ENCODE measurements at places on chromosomes 1 and 21. TPM values are rescaled to one million over a fixed set of nuclear protein-coding genes. Genes with fewer than 3 reads are reported as not detected.

- DNase-seq: no peak
These were observed 2.5 kb downstream of the FCRL2 start for GRCh38 chr1:157774412-157774811.

DNA sequence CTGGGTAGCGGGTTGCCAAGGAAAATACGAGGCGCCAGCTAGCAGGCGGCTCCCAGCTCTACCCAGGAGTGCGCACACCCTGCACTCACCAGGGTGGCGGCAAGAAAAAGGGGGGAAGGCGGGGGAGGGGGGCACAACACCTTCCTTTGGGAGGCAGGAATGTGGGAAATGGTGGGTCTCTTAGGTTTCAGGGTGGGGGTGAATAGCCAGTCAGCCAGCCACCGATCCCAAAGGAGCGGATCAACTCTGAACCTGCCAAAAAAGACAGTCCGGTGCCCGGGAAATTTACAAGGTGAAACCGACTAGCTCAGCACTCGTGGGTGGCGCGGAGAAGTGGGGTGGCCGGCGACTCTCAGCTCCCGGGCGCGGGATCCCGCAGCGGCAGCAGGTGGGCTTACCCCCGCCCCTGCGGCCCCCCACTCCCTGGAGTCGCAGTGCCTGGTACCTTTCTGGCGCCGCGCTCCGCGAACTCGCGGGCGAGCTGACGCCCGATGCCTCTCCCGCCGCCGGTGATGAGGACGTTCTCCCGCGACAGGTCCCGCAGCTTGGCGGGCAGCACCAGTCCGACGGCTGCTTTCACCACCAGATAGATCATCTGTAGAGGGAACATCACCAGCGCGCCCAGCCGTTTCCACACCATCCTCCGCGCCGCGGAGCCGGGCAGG, 1.2 kb downstream of the DHRS3 start:
- no peak for DNase-seq

DNA sequence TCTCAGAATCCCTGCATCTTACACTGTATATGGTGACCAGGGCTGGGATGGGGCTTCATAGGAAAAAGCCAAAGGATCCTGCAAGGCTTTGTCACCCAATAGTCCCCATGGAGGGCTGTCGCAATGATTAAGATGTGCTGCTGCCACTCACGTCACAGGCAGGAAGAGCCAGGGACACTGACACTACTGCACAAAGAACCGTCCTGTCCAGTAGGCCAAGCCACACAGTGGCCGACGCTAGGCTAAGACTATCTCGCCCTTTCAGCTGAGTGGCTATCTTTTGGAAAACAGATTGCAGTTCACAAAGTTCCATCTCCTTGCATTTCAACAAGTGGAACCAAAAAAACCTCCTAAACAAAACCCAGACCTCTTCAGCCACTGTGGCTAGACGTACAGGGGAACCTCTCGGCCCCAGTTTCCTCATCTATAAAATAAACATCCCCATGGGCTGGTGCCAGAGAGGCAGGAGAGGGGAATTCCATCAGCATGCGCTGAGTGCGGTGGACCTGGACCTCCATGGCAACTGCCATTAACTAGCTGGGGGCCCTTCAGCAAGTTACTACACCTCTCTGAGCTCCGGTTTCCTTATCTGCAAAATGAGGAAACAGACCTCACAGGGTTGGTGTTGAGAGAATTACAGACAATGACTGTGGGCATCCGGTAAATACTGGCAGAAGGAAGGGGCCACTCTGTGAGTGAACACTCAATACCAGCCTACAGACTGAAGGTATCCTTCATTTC, 8.7 kb downstream of the CAPZB start:
- no peak for DNase-seq

DNA sequence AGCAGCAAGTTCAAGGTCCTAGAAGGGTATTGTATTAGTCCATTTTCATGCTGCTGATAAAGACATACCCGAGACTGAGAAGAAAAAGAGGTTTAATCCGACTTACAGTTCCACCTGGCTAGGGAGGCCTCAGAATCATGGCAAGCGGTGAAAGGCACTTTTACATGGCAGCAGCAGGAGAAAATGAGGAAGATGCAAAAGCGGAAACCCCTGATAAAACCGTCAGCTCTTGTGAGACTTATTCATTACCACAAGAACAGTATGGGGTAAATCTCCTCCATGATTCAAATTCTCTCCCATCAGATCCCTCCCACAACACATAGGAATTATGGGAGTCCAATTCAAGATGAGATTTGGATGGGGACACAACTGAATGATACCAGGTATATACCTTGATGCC, 409.5 kb downstream of the NTNG1 start:
- no peak for DNase-seq

GRCh38 chr1:15410223-15410883, 665 bp downstream of the EFHD2 start:
- DNase-seq: no peak

DNA sequence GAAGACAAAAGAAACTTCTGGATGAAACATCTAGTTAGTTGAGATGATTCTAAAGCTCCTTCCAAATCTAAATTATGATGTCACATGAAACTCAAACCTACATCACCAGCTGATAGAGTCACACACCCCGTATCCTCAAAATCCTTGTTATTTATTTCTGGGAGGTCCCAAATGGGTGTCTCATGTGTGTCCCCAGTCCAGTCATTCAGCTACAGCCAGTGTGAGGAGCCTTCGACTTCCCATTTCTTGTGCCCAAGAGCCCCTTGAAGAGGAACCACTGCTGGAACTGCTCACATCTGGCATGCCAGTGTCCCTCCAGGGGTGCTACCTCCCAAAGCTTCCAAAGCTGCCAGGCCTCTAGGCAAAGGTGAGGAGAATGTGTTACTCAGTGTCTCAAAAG, 32.5 kb upstream of the KCNA3 start:
- DNase-seq: no peak

DNA sequence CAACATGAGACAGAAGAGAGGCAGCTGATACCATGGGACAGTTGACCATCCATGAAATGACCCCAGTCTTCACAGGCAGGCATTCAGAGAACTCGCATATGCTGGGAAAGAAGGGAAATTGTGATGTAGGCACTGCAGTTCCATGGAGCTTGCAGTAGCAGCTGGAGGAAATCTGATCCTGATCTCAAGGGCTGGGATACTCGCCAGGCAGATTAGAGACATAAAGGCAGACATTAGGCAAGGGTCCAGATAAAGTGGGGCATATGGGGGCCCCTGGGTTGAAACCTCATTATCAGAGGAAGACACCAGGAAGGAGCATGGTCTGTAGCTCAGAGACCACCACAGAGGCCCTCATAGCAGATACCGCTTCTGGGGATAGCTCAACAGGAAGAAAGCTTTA, 48.7 kb upstream of the TNR start:
- DNase-seq: no peak

DNA sequence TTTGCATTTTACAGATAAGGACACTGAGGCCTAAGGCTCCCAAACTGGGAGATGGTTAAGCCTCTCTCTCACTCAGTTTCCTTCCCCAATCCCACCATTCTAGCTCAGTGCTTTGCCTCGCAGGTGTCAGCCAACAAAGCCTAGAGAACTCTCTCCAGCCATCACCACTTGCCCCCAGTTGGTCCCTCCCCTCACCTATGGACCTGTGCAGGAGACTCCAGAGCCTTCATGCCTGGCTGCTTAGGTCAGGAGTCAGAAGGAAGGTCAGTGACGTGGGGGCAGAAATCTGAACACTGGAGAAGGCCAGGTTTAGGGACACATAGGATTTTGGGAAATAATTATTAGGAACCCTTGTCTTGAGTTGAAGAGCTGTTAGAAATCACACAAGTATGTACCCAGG, 295.3 kb downstream of the PTPRU start:
- no peak for DNase-seq

GRCh38 chr1:94237291-94238226, at the start of gene ARHGAP29:
Gene ARHGAP29, minus strand, starts transcription at chr1:94237584. Its CDS starts 5,973 bp downstream, at chr1:94231611.
- no peak for DNase-seq

- DNase-seq: no peak
These were observed 1.6 kb upstream of the HPCA start for GRCh38 chr1:32884726-32885125.

ADAM30 gene
- not detected for total RNA-seq

RPE65 gene
- 4.0 TPM for total RNA-seq

GPR52 gene
- 1.9 TPM for total RNA-seq

GFI1 gene
- 1.2 TPM for total RNA-seq

COL8A2 gene
- total RNA-seq: 32.6 TPM

SYTL1 gene
- total RNA-seq: 3.6 TPM

Data from spinal cord (tissue), 10 donors.